Bone marrow (tissue), 2 donors: ENCODE measurements at places on chromosomes 13 and 19.

DNA sequence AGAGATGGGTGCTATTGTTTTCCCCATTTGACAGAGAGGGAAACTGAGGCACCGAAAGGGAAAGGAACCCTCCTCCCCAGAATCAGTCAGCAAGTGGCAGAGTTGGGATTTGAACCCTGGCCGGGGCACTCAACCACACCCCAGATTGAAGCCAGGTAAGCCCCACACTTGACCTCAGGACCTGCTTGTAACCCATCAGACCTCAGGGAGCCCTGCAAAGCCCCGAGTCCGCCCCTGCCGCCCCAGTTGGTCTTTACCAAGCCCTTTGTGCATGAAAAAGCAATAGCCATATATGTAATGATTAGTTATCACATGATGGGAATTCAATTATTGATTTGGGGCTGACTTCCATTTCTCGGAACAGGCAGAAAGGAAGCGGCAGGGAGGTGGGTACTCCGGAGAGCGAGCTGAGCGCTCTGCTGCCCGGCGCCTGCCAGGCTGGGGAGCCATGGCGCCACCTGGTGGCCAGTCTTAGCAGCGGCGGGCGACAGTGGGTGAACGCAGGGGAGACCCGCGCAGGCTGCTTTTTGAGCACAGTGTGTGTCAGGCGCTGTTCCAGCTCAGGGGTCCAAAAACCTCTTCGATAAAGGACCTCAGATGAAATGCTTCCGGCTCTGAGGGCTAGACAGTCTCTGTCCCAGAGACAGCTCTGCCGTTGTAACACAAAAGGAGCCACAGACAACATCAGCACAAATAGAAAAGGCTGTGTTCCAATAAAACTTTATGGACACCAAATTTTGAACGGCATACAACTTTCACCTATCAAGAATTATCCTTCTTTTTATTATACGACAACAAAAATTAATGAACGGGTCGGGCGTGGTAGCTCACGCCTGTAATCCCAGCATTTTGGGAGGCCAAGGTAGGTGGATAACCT, 82.9 kb upstream of the CACNA1A start:
- DNase-seq: peak; percentile 60

DNA sequence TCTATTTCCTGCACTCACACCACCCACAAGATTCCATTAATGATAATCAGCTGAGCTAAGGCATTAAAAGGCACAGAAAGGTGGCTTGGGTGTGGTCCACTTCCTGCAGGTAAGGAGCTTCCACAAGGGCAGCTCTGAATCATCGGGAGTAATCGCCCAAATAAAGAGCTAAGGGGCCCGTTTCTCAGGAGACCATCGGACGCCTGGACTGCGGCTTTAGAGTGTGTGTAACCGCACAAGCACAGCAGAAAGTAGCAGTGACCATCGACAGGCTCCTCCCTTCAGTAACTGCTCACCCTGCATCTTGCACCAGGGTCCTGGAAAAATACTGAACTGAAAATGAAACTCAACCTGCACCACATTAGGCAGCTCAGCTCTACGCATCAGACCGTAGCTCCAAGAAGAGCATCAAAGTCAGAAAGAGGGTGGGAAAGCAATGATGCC, 6.0 kb downstream of the STK24 start:
- DNase-seq: no peak

- DNase-seq: no peak
Measured at GRCh38 chr13:97948041-97948440, 5.4 kb upstream of the IPO5 start.

DNA sequence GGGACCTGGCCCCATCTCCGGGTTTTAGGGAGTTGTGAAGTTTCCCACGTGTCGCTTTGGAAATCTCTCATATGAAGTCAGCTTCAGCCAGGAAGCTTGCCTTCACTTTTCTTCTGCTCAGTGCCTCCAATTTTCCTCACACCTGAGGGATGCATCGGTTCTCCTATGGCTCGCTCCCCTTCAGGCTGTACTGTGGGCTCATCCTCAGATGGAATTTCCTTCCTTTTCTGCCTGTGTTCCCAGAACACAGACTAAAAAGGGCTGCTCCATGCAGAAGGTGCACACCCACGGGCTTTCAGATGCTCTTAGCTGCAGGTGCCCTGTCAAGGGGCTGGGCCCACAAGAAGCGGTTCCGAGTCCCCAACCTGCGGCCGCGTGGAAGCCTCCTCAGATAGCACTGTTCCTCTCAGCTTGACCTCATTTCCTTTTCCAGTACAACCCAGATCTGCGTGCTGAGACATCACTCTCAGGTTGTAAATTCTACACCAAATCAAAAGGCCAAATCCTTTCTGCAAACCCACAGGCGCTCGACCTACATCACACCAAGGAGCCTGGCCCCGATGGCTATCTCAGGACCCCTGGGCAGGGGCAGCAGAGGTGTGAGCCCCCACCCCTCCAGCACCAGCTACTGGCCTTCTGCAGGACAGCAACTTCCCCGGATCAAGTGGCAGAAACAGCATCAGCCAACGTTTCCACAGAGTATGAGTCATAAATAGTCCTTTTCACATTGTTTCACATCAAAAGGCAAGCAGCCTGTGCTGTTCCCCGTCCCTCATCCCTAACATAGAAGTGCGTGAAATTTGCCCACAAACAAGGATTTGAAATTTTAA, 275.9 kb downstream of the ZNF536 start:
- DNase-seq: no peak

DNA sequence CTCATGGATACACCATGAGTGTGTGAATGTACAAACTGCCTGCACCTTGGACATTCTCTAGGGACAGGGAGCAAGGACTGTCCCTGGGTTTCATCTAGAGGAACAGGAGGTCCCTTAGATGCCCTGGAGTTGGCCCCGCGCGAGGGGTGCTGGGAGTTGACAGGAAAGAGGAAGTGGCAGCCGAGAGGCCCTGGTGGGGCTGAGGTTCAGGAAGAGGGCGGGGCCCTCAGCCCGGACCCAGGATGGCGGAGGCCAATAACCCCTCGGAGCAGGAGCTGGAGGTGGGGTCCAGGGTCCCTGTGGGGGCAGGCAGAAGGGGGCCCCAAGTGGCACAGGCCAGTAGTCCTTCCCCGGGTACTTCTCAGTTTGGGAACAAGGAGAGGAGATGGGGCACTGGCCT, 6.9 kb downstream of the PKN1 start:
- DNase-seq: peak; percentile 90

DNA sequence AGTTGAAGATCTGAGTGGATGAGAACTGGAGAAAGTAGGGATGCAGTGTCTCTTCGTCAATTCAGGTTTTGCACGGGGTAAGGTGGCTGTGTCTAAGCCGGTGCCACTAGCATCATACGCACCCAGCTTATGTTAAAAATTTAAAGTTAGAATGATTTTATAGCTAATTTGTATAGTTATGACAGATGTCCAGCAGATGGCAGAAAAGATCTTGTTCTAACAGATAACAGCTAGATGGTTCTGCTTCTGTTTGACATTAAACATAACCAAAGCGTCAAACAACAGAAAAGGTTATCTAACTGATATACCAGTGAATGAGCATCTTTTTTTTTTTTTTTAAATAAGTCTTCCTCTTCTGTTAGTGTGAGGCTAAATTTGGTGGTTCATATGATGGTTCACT, 18.8 kb upstream of the EDDM13 start:
- no peak for DNase-seq

- DNase-seq: no peak
Measured at GRCh38 chr19:46732172-46732938, 13.5 kb upstream of the FKRP start.

DNA sequence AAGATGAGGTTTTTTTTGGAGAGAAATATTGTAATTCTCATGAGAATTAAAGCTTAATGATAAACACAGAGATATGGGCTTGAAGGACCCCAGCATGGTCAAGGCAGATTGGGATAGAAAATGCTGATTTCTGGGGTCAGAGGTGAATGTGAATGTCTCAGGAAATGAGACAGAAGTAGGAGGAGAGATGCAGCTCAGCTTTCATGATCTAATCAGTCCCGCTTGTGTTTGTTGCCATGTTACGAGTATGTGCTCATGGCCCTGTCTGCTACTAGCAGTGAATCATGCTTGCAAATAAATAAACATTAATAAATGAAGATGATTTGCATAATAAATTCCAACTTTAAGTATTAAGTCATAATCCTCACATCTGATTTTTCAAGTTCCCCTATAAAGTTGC, 23.0 kb upstream of the NDFIP2 start:
- no peak for DNase-seq

DNA sequence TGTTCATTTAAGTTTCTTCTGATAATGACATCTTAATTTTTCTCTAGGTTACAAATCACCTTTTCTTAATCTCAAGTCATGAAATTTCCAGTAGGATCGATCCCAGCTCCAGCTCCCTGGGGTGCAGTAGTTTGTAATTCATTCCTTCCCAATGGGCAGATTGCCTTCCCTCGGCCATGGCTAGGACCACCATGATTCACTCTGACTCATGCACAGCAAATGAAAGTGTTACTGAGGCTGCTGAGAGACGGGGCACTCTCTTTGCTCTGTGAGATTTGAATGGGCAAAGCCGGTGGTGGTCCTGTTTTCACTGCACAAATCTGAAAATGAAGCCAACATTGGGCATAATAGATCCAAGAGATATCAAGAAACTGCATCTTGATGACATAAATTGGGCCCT, 202.8 kb upstream of the IRS2 start:
- DNase-seq: no peak

GRCh38 chr13:80173224-80173623, 167.7 kb downstream of the SPRY2 start:
- DNase-seq: no peak

GRCh38 chr13:19888799-19889198, 25.4 kb upstream of the ZMYM5 start:
- peak; percentile 5 for DNase-seq

DNA sequence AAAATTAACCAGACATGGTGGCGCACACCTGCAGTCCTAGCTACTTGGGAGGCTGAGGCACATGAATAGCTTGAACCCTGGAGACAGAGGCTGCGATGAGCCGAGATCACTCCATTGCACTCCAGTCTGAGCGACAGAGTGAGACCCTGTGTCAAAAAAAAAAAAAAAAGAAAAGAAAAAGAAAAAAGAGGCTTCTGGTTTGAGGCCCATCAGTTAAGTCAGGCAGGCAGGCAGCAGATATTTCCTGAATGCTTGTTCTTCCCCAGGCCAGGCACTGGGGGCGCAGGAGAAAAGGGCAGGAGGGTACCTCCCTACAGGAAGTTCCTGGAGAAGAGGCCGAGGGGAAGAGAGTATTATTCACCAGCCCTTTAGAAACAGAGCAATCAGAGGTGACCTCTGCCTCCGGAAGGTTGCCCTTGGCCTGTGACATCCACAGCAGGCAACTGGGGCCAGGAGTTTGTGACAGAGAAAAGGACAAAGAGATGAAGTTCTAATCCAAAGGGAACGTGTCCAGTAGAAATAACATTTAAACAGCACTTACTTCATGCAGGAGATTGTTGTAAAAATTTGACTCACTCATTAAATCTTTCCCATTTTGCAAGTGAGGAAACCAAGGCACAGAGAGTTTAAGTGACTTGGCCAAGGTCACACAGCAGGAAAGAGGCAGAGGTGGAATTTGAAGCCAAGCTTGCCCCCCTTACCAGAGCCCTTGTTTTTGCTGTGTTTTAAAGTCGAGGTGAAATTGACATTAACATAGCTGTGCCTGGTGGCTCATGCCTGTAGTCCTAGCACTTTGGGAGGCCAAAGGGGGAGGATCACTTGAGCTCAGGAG, 4.3 kb upstream of the RLN3 start:
- DNase-seq: peak; percentile 81

GRCh38 chr19:17264641-17264979, at the start of gene USHBP1:
TSS of gene USHBP1 (minus strand) at chr19:17264745. CDS start at chr19:17264299, 446 bp downstream.
- DNase-seq: no peak

DNA sequence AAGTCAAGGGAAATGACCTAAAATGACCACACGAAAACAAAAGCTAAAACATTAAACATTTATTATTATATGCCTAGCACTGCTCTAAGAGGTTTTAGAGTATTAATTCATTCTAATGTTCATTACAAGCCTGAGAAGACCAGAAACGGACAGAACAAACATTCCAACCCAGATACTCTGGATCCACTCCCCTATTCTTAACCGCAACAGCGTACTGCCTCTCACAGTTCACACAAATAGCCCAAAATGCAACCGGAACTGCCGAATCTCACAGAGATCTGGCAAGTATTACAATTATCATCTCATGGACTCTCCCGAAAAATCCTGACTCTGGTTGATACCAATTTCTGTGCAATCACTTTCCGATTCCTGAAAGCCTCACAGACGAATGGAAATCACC, 1.4 kb downstream of the ZNF780B start:
- no peak for DNase-seq

- no peak for DNase-seq
Measured at GRCh38 chr13:76266561-76266960, 619.6 kb downstream of the KCTD12 start.

- DNase-seq: no peak
Measured at GRCh38 chr13:29532821-29533220, 62.7 kb downstream of the SLC7A1 start.

DNA sequence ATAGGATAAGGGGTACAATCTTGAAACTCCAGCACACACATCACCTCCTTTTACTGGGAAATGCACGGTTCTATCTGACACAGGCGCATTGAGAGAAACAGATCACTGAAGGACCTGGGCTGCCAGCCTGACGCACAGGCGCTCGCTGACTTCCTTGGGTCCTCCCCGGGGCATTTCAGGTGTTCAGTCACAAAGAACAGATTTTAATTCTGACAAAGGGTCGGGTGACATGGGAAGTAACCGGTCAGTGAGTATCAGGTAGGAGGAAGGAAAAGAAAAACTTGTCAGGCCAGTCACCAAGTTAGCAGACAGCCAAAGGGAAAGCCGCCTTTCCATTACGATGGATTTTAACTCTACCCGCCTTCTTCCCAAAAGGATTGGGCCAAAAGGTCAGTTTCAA, 39.6 kb downstream of the INSR start:
- DNase-seq: no peak

GRCh38 chr13:42474954-42475353, 99.0 kb upstream of the TNFSF11 start:
- DNase-seq: no peak

DNA sequence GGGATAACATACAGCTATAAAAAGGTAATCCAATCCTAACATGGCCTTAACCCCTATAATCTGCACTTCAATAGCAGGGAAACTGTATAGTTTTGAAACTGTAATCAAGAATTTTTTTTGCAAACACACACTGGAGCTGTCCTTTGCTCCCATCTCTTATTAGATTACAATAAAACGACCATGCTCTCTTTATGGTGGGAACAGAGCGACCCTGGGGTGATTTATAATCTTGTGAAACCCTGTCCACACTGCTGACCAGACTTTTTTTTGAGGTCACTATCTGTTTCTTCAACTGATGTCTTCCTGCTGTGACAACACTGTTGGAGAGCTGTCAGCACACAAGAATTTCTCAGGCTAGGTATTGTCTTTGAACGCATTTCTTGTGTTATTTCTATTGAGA, 35.3 kb downstream of the DACH1 start:
- DNase-seq: no peak

DNA sequence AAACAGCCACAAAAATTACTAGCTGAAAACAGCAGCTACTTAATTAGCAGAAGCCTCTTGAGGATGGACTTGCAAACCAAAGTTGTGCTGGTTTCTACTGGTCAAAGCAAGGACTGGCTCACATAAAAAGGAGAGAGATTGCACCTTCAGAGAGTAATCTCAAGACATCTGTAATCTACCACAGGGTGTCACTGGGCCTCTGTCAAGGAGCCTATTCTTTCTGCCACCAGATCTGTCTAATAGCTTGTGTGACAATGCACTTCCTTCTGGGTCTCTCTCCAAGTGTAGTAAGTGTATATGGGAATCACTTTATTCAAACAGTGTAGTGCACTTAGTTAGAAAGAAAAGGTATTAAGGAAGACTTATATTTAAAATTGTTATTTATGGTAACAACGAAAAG, 24.4 kb upstream of the ZNF561 start:
- no peak for DNase-seq

GRCh38 chr13:51612867-51613266, 28.6 kb downstream of the WDFY2 start:
- DNase-seq: no peak
